ENCODE measurements at places on chromosomes 16 and 17.

DNA sequence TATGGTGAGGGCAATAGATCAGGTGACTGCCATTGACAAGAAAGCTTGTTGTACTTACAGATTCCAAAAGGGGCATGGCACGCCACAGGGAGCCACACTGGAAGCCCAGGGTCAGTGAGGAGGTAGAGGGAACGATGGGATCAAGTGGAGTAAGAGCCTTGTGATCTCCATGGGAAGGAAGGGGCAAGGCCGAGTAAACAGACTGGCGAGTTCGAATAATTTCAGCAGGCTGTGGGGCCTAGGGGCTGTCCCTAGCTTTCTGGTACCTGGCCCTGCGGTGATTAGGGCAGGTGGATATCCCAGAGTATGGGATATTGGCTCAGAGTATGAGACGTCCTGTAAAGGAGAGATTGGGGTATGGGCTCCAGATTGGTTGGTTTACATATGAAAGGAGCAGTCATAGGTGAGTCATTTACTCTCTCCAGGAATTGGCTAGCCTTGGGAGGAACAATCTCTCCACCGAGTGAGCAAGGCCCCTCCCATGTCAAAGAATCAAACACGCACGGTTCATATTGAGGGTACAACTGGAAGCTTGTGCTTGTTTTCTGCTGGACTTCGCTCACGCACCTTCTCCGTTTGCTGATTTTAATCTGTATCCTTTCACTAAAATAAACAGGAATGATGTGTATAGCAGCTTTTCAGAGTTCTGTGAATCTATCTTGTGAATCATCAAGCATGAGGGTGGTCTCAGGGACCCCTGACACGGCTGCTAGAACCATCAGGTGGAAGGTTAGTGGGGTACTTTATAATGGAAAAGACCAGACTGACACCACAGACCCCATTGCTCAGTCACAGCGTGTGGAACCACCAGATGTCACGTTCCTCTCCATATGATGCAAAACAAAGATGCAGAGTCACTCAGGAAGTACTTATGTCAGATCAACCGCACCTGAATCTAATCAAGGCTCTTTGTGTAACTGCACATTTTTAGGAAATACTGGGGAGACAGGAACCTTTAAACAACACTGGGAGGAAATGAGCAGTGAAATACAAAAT, 27.9 kb downstream of the GABARAPL2 start:
- peak; percentile 79 for DNase-seq

DNA sequence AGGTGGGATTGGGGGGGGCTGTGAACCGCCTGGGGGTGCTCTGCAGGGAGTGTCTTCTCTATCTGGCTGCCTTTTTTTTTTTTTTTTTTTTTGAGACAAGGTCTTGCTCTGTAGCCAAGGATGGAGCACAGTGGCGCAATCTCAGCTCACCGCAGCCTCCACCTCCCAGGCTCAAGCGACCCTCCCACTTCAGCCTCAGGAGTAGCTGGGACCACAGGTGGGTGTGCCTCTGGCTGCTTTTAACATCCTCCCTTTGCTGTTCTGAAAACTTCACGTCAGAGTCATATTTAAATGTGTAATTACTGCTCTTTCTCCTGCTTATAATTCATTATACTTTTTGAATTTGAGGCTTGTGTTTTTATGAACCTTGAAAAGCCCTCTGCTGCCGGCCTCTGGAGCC, 78.4 kb downstream of the ZNF778 start:
- DNase-seq = no peak

DNA sequence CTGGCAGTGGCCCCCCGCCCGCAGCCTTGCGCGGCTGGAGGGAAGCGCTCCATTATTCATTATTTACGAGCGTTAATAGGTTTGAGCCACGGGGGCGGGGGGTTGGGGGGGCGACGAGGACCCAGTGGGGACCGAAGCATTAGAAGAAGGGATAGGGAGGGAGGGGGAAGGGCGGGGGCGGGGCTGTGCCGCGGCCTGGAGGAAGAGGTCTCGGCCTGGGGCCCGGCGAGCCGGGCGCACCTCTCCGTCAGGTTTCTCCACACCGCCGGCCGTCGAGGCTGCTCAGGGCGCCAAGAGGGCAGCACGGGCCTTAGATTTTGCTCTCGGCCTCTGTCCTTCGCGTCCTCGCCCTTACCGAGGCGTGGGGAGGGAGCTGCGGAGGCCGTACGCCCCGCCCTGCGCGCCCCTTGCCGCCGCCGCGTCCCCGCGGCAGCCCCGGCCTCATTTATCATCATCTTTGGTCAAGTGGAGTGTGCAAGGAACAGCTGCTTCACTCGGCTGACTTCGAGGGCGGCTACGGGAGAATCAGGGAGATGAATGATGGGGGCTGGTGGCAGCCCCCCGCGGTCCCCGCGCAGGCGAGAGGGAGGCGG, 54.2 kb downstream of the SREBF1 start:
- DNase-seq = no peak

- no peak for DNase-seq
These were observed 12.7 kb upstream of the STAC2 start for GRCh38 chr17:39238311-39238972.

GRCh38 chr16:30699615-30700099, 686 bp downstream of the SRCAP start:
- no peak for DNase-seq

DNA sequence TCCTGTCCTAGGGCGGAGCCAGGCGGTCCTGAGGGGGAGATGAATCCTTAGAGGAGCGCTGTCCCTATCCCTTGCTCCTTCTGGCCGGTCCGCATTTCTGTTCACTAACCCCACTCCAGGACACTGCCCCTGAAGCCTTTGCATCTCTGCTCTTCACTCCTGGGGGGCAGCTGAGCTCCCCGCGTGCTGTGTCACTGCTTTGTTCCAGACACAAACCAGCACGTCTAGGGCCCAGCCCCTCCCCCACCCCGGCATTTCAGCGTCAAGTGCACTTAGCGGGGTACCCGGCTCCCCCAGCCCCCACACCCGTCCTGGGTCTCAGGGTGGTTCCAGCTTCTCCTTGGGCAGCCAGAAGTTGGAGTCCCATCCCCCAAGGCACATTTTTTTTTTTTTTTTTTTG, 8.9 kb downstream of the CORO6 start:
- no peak for DNase-seq

- peak; percentile 2 for DNase-seq
These were observed 850 bp downstream of the PPM1E start for GRCh38 chr17:58756246-58757161.

GRCh38 chr17:13182450-13182849, 164.6 kb upstream of the ELAC2 start:
- DNase-seq = no peak

GRCh38 chr17:56699186-56699894, 105.8 kb downstream of the NOG start:
- DNase-seq = peak; percentile 100

DNA sequence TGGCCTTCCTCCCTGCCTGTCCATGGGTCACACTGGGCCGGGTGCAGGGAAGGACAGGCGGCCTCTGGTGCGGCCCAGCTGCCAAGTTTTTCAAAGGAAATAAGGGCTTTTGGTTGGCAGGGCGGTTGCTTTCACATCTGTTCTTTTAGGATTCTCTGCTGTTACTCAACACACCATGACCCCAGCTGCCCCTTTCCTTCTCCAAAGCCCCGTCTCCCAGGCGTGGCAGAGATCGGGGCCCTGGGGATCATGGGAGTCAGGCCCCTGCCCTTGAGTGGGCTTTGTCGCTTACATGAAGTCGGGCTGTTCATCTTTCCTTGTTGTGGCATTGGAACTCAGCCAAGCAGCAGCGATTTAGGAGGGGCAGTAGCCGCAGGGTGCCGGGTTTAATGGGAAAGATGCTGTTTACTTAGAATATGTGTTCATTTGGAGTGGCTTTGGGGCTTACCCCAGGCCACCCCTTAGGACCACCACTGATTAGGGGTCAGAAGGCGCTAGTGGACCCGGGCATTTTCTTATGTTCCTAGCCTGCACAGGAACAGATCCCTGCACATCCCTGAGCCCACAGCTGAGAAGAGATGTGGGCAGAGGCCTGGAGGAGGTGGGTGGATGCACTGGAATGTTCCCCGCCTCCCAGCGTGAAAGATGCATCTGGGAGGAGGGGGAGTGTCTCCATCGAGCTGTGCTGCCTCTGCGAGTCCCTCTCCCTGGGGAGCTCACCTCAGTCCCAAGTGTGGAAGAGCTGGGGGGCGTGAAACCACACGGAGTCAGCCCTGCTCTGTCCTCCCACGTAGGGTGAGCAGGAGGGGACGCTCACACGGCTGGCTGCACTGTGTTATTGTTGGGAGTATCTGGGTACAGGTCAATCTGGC, 6.8 kb upstream of the ADCY7 start:
- DNase-seq = peak; percentile 46

GRCh38 chr16:20181949-20182348, 108.3 kb upstream of the GPR139 start:
- DNase-seq = no peak

GRCh38 chr17:29251184-29251583, 4.5 kb downstream of the CRYBA1 start:
- DNase-seq = no peak

GRCh38 chr17:55124730-55125360, 139.9 kb upstream of the HLF start:
- no peak for DNase-seq

- DNase-seq = no peak
These were observed 745 bp downstream of the PYY start for GRCh38 chr17:43952724-43953666.

DNA sequence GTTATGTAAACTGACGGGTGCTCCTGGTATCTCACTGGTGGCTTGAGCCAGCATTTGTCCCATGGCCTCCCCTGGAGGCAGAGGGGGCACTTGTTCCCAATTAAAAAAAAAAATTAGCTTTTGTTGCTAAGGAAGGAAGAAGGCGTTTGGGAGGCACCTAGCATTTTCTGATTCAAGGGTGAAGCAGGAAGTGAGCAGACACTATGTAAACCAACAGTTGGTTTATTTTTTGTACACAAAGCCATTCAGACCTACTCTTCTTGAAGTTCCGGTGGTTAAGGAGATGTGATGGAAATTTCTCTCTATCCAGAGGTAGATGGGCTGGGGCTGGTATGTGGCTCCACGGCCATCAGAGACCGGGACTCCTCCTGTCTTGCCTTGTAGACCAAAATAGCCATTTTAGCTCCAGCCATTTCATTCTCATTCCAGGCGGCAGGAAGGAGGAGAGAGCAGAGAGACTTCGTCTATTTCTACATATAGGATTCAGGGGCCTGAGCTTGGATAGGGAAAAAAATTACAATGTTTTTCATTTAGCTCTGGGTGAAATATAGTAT, 103.0 kb downstream of the SNX29 start:
- DNase-seq = no peak

GRCh38 chr16:16857603-16858283, 478.8 kb downstream of the NPIPA7 start:
- DNase-seq = no peak

DNA sequence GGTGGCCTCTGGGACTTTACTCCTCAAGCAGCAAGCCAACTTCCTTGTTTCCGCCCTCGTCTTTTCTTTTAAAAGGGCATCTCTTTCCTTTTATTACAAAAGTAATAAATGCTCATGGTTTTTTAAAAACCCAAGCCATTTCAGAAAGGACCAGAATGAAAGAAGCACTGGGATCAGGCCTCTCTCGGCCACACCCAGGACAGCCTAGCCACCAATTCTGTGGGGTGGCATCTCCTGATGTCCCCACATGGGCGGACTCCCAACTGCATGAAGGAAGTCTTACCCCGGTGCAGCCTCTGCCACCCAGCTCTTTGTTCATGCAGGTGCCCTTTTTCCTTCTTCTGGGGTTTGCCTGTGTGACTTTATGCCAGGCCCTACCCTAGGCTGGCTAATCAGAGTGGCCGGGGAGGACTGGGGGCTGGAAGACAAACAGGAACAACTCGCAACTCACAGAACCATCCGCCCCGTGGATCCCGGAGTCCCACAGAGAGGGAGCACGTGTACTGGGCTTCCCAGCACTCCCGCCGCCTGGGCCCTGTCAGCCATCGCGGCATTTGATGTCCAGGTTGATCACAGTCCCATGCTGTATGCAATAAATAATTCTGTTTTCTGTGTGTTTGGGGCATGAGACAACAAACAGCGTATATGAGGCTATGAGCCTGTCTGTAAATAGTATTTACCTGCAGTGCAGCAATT, 2.6 kb upstream of the RASD1 start:
- DNase-seq = no peak

DNA sequence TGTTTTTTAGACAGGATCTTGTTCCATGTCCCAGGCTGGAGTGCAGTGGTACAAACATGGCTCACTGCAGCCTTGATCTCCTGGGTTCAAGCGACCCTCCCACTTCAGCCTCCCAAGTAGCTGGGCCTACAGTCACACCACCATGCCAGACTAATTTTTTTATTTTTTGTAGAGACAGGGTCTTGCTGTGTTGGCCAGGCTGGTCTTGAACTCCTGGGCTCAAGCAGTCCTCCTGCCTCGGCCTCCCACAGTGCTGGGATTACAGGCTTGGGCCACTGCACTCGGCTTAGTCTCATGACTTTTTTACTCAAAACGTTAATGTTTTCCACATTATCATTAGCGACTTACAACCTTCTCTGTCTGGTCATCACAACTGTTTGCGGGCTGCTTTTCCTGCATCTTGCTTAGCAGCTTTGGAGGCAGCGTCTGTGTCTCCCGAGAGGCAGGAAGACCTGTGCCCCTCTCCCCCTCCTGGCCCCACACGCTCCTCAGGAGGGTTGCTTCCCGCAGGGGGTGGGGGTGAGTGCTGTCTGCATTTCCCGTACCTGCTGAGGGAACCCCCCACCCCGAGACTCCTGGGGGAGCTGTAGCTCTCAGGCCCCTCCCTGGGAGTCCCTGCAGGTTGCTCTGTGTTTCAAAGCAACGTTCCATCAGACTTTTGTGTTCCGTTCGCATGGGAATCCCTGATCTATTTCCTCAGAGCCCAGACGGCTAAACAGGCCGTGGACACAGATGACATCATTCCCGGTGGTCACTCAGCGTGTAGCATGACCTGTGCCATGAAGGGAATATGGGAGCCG, 52.6 kb downstream of the PGS1 start:
- no peak for DNase-seq

DNA sequence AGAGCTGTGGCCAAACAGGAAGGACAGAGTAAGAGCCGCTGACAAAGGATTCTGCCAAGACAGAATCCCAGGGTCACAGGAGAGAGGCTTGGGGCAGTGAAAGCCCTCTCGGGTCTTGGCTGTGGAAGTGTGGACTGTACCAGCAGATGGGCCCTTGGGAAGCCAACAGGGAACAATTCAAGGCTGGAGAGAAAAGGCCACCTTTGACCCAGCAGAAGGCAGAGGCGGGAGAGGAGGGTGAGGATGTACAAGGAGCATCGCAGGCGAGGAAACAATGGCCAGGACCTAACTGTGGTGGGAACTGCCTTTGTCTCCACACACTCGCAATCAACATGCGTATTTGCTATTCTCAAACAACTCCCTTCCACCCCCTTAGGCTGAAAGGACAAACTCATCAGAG, 15.7 kb downstream of the CARHSP1 start:
- DNase-seq = no peak

GRCh38 chr16:22912654-22913053, 98.7 kb downstream of the HS3ST2 start:
- no peak for DNase-seq

DNA sequence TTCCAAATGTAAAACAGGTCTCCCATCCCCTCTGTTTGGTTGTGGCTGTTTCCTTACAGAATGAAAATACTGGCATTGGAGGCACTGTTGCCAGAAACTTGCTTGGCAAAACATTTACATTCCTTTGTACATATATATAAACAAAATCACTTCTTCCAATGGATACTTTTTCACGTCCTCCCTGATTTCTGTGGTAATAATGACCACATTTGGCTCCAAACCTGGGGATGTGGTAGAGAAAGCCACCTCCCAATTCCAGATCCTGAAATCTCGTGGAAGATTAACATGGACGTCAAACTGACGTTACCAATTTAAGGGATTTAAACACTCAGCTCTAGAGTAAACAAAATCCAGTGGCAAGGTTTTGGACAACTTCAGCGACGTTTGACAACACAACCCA, 370.8 kb upstream of the ZFHX3 start:
- peak; percentile 8 for DNase-seq

Data from fibroblast of skin of right biceps (primary cell).